ENCODE measurements at places on chromosomes 4 and X. TPM values are rescaled to one million over a fixed set of nuclear protein-coding genes. Genes with fewer than 3 reads are reported as not detected.

GLOD5 gene
- not detected for total RNA-seq

MSX1 gene
- 0.10 TPM for total RNA-seq

MRFAP1L1 gene
- 48.2 TPM for total RNA-seq

DNA sequence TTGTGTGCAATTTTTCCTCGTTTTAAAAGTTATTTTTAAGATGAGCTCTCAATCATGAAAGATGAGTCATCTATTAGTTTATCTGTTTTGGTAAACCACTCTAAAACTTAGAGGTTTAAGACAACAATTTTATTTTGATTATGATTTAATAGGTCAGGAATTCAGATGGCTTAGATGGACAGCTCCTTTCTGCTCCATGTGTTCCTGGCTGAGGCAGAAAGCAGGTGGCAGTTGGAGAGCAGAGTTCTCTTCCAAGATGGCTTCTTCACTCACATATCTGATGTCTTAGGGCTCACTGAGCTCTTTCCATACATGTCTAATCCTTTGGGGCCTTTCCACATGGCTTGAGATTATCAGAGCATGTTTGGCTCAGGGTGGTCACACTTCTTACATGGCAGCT, 48.3 kb upstream of the GRPR start:
- no peak for DNase-seq

GRCh38 chrX:136210243-136210642, 41.0 kb downstream of the MAP7D3 start:
- DNase-seq, result no peak

DNA sequence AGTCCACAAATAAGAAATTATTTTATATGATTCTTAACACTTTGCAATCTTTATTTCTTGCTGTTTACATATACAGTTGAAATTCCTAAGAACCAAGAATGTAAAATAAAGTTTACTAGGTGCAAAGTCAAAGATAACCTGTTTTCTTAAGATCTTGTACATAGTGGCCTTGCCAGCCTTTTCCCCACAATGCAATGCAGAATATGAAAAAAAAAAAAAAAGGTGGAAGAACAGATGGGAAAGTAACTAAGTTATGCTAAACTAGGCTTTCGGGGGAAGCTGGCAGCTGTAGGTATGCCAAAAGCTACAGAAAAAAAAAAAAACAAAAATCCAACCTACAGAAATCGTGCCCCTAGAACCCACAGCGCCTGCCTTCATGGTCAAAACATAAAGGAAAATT, 1588.4 kb downstream of the STIM2 start:
- no peak for DNase-seq

GRCh38 chr4:128322311-128322710, 34.7 kb upstream of the PGRMC2 start:
- DNase-seq, result peak; percentile 84

DNA sequence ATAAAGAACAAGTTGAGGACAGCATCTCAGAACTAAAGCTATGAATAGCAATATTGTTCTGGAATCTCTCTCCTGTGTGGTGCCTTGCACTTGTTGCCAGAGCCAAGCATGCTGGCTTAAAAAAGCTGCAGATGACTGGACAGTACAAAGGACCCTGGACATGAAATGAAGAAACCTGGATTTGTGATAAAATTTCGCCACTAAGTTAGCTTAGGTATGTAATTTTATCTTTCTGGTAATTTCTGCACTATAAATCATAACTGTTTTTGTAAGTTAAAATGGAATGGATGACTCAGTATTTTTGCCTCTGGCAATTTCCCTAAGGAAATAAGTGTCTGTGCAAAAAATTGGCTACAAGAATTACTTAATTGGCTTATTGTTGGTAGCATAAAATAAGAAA, 317.2 kb downstream of the CAMK2D start:
- no peak for DNase-seq

DNA sequence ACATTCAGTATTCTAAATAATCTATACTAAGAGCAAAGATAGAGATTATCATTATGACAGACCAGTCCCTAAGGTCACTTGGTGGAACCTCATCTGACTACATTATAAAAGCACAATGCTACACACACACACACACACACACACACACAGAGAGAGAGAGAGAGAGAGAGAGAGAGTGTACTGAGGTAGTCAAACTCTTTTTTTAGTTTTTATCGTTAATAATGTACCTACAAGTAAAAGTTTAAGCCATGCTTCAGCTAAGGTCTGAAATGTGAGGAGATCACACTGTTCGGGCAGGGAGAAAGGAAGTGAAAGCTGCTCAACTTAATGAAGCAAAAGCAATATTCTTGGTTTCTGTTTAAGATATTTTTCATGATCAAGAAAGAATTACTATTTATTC, 75.8 kb upstream of the CCDC160 start:
- DNase-seq, result no peak

DNA sequence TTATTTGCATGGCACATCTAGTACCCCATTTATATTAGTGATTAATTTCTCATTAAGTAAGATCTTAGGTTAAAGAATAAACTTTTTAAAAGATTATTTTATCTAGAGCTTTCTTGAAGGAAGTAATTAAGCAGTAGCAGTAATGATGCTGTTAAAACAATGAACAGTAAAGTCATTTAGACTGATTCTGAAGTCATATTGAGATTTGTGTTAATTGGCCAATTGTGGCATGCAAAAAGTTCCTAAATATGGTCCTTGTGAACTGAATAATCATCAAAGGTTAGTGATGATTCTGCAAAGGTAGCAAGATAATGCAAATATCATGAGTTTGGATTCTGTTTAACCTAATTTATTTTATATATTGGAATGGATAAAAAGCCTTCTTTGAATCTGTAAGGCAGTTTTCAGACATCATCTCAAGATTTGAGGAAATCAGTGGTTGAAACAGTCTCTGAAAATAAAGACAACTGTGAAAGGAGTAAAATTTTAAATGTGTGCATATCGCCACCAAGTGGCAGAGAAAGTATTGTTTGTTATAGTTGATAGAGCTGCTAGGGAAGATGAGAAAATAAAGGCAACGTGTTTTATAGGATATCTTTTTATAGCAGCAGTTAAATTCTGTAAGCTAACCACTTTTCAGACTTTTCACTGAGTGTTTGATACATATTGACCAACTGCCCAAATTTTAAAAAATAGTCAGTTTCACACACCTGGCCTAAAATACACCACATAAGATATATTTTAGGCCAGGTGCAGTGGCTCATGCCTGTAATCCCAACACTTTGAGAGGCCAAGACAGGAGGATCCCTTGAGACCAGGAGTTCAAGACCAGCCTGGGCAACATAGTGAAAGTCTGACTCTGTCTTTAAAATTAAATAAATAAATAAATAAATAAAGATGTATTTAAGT, 79.6 kb downstream of the CCKAR start:
- DNase-seq, result no peak

- DNase-seq, result peak; percentile 3
These were observed 27.4 kb downstream of the HMGN5 start for GRCh38 chrX:81174286-81174685.

DNA sequence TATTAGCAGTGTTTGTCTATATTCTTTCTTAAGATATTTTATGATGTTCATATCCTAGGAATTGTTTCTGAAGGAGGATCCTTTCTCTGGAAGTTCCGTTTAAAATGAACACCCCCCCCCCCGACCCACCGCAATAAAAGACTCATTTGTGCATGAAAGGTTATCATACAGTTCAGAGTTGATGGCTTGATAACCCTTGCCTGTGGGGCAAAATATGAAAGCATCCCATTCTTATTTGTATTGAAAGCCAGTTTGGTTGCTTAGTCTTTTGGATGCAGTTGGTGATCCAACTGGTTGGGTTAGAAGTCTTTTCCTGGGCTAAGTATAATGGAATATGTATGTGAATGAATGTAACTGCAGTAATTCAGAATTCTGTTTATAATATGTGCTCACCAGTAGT, 8.3 kb downstream of the INTS6L start:
- no peak for DNase-seq
